H54 (cell line): ENCODE measurements at places on chromosomes 6 and 20.

GRCh38 chr6:170450916-170451761 is 102.0 kb downstream of the PSMB1 start:
- no peak for DNase-seq

- DNase-seq = no peak
These were observed 90.9 kb downstream of the DLGAP4 start for GRCh38 chr20:36396847-36397630.

DNA sequence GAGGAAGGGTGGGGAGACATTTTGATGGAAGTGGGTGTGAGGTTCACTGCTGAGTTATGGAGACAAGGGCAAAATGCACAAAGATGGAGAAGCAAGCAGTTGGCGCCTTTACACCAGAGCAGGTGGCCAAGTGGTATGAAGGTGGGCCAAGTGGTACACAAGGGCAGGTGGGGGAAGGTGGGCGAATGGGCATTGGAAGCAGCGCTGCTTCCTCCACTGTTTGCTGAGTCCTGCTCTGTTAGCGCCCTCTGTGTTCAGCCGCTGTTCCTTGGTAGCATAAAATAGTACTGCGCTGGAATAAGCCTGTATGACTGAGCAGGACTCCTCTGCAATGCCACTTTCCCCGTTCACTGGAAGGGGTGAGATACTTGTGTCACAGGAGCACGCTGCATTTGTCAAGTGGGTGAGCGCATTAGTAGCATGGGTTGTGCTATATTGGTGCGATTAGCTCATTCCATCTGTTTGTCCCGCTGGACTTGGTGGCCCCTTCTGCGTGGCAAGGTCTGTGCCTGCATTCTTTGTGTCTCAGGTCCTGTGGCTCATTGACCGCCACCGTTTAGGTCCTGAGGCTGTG is 116.4 kb downstream of the TOX2 start:
- DNase-seq = no peak

GRCh38 chr6:105986998-105987397 is 99.1 kb upstream of the PRDM1 start:
- DNase-seq = no peak

GRCh38 chr6:42911171-42912021 is 4.5 kb upstream of the PTCRA start:
- no peak for DNase-seq

DNA sequence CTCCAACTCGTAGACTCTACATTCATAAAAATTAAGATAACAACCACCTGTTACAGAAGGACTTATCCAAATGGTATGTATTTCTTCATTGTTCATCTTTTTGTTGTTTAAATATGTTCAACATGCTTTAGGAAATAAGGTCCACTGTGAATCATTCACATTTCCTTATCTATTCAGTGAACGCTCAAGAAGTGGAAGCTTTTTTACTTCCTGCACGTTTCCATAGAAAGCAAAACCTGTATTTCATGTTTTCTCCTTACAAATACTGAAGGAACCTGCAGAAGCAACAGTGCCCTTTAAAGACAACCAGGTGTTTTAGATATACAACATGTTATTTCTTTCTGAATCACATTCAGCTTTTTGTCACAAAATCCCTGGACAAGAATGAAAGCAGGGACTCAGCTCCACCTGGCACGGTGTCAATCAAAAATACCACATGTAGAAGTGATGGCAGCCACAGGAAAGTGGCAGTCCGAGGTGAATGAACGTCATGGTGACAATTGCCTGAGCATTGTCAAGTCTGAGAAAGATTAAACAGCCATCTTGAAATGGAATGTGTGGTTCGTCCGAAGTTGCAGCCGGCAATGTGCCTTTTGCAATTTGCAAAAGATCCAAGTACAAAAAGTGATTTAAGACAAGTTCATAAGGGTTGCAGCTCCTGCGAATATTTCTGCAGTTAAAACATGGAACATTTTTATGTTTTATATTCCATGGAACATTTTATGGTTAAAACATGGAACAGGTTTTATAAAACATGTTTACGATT is 66.7 kb upstream of the RIPOR2 start:
- no peak for DNase-seq

- no peak for DNase-seq
These were observed 104.2 kb downstream of the HIVEP1 start for GRCh38 chr6:12116264-12116800.

- no peak for DNase-seq
These were observed 38.4 kb downstream of the KIF25 start for GRCh38 chr6:168035661-168036545.

- DNase-seq = no peak
These were observed 143.0 kb upstream of the THBS2 start for GRCh38 chr6:169396554-169397163.

DNA sequence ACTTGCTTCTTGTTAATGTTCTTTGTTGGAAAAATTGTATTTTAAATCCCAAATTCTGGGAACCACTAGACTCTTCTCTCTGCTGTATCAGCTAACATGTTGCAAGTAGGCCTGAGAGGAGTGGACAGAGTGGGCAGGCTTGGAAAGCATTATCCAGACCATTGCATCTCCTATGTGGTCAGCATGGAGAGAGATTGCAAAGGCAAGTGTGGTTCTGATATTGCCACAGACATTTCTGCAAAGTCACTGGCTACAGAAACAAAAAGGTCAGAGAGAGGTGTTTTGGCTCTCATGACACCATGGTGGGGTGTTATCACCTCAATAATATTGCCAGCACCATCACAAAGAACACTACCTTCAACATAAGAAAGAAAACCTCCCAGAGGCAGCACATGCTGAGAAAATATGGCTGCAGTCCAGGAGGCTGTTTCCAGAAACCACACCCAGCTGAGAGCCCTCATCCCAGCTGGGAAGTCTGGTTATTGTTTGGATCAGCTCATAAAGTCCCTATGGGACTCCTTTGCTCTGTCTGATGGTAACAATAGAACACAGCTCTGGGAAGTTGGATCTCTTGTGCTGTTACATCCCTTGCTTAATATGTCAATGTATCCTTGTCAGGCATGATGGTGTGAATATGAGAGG is 78.2 kb upstream of the TBX18 start:
- no peak for DNase-seq

- peak; percentile 50 for DNase-seq
These were observed 32.9 kb upstream of the ERVFRD-1 start for GRCh38 chr6:11144393-11144851.

GRCh38 chr20:41540918-41541317 is 77.3 kb downstream of the CHD6 start:
- no peak for DNase-seq

DNA sequence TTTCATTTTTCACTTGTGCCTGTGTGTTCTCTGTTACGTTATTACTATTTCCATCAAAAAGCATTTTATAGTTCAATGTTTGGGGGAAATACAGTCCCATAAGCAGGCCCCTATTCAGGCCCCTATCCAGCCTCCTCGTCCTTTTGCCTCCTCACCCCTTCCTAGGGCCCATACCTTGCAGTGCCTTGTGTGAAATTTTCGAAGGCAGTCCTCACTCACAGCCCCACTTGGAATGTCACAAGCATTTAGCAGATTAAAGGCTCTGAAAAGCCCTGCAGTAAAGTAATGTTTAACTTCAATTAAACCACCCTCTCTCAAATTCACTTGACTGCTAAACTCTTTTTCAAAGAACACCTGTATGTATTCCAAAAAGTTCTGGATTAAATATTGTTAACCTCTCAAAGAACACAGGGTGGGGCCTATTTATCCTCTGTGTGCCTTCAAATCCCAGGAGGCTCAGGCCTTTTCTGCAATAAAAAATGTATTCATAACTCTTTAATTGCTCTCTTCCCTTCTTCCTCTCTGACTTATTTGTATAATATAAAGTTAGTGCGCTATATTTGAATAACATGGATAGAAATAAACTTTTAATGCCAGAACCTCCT is 202.5 kb downstream of the FOXA2 start:
- no peak for DNase-seq

DNA sequence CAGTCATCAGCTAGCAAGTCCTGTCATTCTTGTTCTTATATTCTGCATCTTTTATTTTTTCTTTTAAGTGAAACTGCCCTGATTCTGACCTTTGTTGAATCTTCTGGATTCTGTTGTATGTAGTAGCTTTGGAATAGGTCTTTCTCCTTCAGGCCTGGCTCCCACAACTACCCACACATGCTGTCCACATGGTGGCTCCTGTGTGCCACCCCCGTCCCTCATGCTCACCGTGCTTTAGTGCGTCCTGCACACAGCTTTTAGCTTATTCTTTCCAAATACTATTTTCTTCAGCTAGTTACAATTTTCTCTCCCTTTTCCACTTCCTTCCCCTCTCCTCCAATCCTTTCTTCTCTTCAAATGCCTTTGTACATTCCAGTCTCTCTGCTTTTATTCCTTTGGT is 61.8 kb downstream of the CTNNBL1 start:
- no peak for DNase-seq

DNA sequence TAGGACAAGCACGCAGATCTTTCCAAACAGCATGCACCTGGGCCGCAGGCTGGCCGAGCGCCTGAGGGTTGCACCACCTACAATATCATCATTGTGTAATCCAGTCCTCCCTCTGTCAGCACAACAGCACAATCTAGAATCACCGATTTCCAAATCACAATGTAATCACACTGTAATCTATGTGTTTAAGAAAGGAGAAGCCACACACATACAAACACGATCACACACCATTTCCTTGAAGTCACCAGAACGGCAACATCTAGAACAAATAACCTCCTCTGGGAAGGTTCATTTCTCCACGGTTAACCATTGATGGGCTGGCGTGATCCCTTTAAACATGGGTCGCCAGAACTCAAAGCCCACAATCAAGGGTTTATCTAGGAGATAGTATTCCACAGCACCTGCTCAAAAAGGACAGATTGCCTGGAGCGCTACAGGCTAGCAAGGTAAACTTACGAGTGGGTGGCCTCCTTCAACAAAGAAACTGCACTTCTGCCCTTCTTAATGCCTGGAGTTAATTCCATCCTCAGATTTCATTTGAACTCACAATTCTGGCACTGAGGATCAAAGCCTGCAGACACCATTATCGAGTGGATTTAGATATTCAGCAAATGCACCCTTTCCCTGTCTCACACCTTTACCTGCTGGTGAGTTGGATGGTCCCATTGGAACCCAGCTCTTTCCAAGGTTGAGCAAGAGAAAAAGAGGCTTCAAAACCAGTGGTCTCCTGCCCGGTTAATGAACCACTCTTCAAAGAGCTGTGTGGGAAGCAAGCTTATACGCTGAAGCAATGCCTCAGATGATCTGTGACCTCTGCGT is 83.8 kb upstream of the FOXQ1 start:
- no peak for DNase-seq

GRCh38 chr6:150894935-150895552 is 29.5 kb downstream of the MTHFD1L start:
- DNase-seq = no peak

DNA sequence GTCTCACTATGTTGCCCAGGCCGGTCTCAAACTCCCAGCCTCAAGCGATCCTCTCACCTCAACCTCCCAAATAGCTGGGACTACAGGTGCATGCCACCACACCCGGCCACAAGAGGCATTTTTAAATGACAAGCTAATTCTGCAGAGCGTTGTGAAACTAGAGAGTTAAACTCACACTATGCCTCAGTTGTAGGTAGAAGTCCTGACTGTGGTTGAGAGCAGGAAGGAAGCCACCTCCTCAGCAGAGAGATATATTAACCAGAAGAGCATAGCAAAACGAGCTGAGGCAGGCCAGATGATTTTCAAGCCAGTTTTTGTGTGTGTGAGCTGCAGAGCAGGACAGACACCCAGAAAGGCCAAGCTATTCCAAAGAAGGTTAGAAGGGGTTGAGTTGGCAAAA is 150.3 kb downstream of the MBOAT1 start:
- no peak for DNase-seq

- DNase-seq = no peak
These were observed 116.1 kb upstream of the TRAF3IP2 start for GRCh38 chr6:111721753-111722154.

- peak; percentile 52 for DNase-seq
These were observed 43.6 kb downstream of the MDGA1 start for GRCh38 chr6:37653933-37654565.

DNA sequence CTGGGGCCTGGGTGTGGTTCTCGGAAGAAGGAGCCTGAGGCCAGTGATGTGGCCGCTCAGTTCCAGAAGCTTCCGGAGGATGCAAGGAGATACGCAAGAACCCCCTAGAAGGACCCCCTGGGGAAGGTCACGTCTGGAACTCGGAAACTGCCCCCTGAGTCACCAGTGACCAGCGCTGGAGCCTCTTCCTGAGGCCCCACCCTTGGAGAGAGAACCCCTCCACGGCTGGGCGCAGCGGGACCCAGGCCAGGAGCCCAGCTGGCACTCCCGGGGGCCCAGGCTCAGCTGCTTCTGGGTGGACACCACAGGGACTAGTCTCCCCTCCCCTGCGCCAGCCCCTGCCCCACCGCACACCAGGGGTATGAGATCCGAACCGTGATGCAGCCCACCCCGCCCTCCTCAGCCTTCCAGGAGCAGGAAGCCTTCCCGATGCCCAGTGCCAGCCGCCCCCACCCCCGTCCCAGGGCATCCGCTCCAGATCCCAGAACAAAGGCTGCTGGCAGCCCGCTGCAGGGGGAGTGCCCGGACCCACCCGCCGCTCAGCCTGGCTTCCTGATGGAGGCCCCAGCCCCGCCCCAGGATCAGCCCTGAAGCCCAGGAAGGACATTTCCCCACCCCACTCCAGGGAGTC is 7.5 kb downstream of the LAMA5 start:
- peak; percentile 91 for DNase-seq

DNA sequence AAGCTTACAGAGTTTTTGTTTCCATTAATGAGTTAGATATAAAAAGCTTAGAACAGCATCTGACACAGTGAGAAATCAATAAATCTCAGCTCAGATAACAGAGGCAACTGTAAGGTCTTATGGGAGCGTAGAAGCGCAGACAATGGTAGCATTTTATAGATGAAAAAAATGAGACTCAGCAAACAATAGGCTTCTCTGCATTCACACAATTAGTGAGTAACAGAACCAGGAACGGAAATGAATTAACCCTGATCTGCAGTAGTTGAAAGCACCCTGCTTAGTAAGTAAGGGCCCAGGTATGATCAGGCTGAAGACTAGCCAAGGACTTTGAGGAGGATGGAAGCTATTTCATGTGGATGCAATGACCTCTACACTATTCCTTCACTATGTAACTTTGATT is 147.2 kb upstream of the EYA4 start:
- no peak for DNase-seq

DNA sequence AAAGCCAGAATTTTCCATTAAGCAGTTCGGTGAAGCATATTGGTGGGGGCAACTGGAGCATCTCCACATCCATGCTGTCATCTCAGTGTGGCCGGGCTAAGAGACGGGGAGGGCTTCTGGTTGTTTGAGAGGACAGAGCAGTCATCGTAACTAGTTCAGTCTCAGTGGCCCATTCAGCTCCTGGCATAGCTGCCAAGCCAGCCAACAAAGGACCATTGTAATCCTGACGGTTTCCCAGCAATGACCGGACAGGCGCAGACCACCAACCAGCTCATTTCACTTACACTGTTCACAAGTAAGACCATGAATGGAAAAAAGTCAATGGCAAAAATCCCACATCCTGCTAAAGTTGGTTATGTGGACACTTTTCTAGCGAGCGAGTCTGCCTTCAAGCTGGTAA is 14.9 kb upstream of the HDDC2 start:
- no peak for DNase-seq

GRCh38 chr6:18820725-18821124 is 433.6 kb downstream of the RNF144B start:
- no peak for DNase-seq
